ENCODE measurements at places on chromosomes 16 and 17.

GRCh38 chr16:78704416-78704815, 605.0 kb downstream of the WWOX start:
- DNase-seq: no peak

GRCh38 chr17:2776589-2777241, 19.5 kb upstream of the RAP1GAP2 start:
- no peak for DNase-seq

DNA sequence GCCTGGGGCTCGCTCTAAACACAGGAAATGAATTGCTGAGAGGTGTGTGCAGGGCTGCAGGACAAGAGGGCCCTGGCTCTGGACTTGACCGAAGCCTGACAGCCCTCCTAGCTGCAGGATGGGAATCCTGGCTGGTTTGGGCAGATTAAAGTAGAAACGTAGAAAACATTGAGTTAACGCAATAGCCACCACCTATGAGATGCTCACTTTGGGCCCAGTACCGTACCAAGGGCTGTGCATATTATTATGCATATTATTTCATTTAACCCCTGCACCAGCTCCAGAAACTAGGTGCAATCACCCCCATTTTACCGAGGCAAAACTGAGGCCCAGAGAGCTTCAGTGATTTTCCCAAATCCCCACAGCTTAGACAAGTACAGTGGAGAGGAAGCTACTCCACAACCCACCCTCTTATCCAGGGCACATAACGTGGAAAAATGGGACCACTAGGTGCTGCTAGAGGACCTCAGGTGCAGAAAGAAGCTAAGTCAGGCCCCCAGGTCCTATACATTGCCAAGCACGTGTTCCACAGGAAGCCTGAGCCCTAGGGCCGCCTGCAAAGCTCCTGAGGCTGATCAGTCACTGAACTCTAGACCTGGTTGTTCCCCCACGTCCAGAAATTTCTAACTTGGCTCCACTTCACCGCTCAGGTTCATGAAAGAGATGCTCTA, 79.2 kb downstream of the MYH11 start:
- no peak for DNase-seq

DNA sequence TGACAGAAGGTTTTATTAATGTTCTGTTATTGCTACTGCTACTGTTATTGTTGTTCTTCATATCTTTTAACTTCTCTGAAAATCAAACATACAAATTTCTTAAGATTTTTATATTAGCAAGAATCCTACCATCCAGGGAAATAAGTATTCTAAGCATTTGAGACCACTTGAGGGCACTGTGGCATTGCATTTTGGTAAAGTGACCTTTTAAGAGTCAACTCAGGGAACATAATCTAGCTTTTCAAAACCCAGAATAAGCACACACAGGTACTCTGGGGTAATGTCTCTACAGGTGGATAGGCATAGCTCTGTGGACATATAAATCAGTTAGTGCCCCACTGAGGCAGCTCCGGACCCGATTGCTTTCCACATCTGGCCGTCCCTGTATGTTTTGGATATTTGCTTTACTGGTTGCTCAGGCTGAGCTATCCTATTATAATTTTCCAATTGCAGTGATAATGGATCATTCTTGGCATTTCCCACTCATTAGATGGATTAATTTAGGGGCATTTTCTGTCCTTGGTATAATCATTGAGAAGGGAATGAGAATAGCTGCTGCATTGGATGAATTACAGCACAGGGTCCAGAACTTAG, 1425.1 kb upstream of the CDH8 start:
- DNase-seq: no peak

DNA sequence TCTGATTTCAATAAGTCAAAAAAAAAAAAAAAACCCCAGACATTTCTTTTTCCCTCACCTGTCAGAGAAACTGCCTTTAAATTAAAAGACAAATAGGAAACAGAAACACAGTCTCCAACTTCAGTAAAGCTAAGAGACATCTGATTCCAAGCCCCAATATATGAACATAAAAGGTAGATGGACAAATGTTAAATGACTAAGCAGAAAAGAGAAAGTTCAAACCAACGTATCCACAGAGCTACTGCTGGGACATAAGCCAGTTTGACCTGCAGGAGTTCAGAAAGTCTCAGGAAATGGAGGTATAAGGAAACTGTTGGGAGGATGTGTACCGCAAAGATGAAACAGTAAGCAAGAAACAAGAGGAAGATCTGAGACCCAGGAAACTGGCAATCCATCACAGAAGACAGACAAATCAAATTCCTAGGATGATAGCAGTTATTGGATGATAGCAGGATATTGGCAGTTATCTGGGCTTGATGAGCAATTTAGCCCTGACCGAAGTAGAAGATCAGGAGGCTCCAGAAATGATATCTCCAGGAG, 135.0 kb downstream of the BRIP1 start:
- DNase-seq: no peak

DNA sequence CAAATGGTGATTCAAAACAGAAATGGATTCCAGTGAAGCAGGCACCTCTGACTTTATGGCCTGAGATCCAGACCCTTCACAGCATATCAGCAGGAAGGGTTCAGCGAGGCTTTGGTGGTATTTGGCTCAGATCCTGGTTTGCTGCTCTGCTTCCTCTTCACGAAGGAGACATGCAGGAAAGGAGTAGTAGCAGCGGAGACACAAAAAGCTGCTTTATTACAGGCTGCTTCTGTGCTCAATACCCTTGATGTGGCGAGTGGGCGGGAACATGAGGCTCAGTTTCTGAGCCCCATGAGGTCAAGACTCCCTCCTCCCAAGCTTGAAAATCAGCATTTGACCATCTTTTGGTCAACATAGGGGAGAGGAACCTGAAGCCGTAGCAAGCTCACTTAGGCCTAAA, 213.3 kb upstream of the AXIN2 start:
- no peak for DNase-seq

DNA sequence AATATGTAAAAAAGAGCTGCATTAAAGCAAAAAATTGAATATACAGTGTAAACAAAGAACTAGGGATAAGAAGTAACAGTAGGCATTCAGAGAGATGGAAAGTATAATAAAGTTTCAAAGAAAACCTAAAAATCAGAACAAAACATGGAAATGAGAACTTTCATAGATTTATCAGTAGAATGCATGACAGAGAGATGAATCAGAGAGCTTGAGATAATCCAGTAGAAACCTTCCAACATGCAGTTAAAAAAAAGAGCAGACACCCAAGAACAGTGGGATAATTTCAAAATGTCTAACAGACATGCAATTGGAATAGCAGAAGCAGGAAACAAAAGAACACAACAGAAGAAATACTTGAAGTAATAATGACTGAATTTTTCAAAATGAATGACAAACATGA, 1384.2 kb downstream of the CDH11 start:
- DNase-seq: no peak

- no peak for DNase-seq
These were observed 282.0 kb downstream of the MAP2K4 start for GRCh38 chr17:12302711-12303110.

- DNase-seq: no peak
These were observed 9.5 kb upstream of the TEKT3 start for GRCh38 chr17:15350777-15351477.

DNA sequence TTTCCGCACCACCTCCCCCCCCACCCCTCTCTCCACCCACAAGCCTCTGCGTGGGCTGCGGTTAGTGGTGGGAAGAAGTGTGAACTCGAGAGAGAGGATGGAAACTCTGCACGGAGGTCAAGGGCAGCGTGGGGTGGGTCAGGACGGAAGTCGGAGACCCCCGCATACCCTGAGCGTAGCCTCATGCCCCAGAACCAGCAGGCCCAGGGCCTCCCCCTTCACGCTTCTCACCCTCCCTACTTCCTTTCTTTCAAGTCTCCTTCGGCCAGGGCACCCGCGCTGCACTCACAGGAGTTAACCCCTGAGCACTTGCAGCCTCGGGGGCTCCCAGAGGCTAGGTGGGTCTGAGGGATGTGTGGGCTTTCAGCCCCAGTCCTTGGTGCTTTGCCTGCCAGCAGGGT, 9.2 kb downstream of the TBKBP1 start:
- peak; percentile 86 for DNase-seq

DNA sequence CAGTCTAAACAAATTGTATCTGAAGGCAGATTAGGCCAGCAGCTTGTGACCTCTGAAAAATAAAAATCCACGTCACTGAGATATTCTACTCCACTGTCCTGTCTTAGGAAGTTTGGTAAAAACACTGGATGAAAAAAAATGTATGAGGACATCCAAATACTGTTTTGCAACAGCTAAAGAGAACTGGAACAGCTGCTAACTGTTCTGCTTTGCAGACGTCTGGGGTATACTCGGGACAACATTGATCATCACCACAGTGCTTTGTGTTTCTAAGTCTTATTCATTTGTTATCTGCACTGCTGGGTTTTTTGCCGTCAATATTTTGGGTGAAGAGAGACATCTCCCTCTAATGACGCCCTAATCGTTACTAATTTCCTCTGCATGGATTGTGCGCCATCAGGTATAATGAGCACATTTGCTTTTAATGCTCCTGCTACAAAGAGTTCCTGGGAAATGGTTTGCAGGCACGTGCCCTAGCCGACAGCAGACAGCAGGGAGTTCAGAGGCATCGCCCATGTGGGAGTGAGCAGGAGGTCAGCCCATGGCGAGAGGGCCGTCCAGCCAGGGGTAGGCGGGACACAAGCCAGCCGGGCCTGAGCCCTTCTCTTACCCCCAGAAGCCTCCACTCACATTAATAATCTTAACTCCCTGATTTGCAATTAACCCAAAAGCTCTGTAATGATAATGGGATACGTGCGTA, 87.0 kb downstream of the CBLN1 start:
- DNase-seq: no peak

DNA sequence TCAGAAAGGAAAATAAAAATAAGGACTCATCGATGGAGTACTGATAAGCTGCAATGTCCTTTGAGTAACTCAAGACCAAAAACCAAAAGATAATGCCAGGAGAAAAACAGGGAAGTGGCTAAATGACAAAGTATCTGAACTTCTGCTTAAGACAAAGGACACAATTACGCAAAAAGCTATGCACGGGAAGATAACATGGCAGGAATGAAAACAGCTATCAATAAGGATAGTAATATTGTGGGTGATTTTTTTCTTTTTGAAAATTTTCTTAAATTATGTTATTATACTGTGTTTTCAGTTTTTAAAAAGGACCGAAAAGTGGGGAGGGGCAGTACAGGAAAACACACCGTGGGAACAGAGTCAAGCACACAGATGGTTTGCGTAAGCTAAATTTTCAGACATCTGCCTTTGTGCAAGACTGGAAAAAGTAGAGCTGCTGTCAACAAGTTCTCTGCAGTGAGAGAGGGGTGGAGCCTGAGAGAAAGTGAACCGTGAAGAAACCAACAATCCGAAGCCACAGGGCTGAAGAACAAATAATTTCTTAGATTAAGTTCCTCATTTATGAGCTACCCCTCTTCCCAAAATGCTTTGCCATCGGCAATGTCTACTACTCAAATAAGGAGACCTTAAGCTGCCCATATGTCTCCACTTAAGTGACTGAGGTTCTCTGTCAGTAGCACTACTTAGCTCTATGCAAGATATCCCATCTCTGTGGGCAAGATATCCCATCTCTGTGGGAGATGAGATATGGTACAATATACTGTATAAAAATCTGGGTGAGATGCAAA, 99.9 kb upstream of the CORO6 start:
- no peak for DNase-seq

DNA sequence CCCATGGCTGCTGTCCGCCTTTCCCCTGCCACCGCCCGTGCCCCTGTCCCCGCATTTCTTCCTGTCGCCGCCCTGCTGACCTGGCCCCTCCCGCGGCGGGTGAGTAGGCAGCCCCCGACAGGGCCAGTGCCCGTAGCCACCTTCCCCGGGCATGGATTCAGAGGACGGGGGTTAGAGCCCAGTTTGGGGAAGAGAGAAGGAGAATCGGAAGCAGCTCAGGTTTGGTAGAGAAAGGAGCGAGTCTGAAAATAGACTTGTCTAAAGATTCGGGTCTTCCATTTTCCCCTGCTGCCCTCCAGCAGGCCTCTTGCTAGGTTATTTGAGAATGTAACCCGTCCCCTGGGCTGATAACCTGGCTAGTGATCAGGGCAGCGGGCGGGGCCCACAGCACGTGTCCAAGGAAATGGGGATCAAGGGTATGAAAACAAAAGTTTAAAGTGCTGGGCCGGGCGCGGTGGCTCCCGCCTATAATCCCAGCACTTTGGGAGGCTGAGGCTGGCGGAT, 7.9 kb upstream of the CLDN9 start:
- DNase-seq: no peak

- DNase-seq: no peak
These were observed 193.1 kb upstream of the FOXF1 start for GRCh38 chr16:86316967-86317812.

DNA sequence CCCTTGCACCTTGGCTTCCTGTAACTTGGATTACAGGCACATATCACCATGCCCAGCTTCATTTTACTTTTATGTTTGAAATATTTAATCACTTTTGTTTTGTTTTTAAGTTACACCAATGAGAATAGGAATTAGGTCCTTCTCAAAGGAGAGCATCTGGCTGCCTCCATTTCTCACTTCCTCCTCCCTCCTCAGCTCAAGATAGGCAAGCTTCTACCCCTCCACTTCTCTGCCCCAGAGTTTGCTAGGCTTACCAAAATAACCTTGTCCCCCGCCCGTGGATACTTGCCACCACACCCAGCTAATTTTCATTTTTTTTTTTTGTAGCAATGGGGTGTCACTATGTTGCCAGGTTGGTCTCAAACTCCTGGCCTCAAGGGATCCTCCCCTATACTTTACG, 17.9 kb downstream of the GABARAPL2 start:
- no peak for DNase-seq

DNA sequence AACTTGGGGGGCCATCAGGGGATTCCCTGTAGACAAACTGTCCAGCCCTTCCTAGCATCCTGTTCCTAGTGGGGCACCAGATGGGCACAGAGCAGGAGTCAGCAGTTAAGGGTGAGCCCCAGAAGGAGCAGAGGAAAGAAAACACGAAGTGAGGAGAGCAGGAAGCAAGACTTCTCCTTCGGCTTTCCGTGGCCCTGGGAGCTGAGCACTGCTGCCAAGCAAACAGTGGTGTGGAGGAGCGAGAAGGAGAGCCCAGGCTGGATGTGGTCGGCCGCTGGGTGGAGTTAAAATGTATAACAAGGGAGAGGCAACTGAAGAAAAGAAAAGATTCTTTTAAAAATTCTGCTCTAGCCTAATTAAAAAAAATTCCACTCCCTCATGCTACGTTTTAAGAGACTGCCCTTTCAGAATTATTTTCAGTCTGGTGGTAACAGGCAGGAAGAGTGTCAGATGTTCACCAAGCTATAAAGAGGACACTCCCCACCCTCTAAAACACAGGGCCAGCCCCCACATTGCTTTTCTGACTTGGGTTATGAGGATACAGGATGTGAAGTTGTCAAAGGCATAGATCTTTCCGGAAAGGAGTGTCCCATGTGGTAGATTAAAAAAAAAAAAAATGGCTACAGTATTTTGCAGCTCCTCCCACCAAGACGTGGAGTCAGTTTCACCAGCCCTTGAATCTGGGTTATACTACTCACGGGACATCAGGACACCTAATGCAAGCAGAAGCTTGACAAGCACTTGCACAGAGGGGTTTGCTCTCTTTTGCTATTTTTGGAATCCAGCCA, 74.9 kb upstream of the ZFHX3 start:
- DNase-seq: no peak

Measured in activated CD8-positive, alpha-beta memory T cell treated with anti-CD3 and anti-CD28 coated beads for 24 hours (primary cell).